ENCODE measurements at places on chromosomes 2 and 18.

- no peak for DNase-seq
Measured at GRCh38 chr2:67719351-67719750, 322.2 kb downstream of the ETAA1 start.

DNA sequence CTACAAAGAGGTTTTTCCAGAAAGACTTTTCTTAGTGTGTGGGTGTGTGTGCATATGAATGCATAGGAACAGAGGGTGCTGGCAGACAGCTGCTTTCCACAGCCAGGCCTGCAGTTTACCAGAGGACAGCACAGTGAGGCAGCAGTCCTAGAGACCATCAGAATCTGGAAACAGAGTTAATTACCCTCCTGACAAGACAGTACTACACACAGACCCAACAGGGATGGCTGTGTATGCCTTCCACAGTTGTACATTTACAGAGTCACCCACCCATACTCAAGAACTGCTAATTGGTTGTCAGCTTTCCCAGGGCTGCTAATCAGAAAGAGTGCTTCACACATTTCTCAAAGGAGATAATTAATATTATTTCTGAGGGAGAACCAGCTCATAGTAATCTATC, 104.7 kb downstream of the FEZ2 start:
- no peak for DNase-seq

DNA sequence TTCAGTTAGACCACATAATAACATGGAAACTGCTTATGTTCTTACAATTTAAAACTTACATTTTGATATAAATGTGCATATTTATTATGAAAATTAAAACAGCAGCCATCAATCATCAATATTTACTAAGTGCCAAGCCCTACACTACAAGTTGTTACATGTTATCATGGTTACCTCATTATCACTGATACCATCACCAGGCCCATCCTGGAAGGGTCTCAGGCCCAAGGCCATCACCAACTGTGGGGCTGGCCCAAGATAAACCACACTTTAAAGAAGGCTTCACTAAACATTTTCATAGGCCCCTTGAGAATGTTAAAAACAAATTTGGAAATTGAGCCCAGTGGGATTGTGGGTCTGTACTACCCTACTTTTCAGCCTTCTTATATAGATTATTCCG, 6.4 kb downstream of the ITSN2 start:
- DNase-seq = no peak

DNA sequence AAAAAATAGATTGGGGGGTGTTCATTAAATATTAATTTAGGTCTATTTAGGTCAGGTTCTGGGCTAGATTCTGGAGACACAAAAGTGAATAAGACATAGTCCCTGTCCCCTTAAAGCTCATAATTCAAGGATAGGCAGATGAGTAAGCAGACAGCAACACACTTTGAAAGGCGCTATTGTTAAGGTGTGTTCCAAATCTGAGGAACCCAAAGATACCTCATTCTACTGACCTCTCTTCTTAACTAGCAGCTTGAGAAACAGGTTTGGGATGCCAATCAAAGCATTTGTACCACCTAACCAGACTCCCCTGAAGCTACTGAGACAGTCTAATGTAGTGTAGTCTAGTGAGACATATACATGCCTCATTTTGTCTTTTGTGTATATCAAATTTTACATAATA, 34.8 kb downstream of the SEMA4F start:
- DNase-seq = no peak

GRCh38 chr2:37387148-37387835, 42.9 kb downstream of the QPCT start:
- no peak for DNase-seq

DNA sequence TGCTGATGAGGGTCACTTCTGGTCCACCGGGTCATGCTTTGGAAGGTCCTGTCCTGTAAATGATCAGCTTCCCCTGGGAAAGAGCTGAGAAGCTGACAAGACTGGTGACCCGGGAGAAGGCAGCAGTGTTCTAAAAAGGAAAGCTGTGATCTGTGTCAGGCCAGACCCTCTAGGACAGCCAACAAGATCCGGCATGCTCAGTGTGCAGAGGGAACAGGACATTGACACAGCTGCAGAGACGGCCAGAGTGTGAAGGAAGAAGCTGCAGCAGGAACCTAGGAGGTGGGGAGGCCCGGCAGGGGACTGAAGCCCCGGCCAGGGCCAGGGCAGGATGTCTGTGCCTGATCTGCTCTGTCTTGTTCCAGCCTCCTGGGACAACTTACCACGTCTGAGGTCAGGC, 372.7 kb upstream of the ID2 start:
- DNase-seq = no peak

DNA sequence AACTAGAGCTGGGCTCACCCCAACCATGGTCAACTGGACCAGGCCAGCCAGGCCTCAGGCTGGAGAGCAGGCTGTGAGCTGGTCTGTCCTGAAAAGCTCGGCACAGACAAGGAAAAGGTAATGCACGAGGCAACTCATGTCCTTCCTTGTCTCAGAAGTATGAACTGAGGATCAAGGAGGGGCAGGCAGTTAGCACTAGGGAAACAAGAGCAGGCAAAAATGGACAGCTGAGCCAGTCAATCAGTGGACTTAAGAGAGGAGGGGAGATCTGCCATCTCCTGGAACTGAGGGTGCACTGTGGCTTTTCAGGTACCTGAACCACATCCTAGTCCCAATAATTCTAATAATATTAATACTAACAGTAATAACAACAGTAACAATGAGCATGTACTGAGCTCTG, 20.6 kb upstream of the WIPF1 start:
- DNase-seq = no peak

DNA sequence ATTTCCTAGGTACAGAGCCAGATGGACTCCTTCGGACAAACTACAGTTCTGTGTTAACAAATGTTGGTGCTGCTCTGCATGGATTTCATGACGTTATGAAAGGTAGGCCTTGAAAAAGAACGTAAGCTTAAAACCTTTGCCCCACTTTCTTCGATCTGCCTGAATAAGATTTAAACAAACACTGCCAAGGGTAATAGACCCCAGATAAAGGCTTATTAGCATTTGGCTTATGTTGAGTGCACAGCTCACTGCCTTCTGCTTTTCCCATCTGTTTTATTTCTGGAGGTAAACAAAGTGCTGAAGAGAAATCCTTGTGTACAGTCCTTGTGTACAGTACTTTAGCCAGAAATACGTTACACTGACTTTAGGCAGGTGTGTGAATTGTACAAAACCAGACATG, 50.0 kb upstream of the STON1 start:
- DNase-seq = no peak

- no peak for DNase-seq
Measured at GRCh38 chr2:139296672-139297209, 516.6 kb upstream of the NXPH2 start.

- no peak for DNase-seq
Measured at GRCh38 chr2:188789951-188790350, 184.2 kb upstream of the COL3A1 start.

- DNase-seq = no peak
Measured at GRCh38 chr2:3902131-3902530, 198.8 kb downstream of the DCDC2C start.

GRCh38 chr2:182048088-182048487, 62.4 kb downstream of the PPP1R1C start:
- no peak for DNase-seq

DNA sequence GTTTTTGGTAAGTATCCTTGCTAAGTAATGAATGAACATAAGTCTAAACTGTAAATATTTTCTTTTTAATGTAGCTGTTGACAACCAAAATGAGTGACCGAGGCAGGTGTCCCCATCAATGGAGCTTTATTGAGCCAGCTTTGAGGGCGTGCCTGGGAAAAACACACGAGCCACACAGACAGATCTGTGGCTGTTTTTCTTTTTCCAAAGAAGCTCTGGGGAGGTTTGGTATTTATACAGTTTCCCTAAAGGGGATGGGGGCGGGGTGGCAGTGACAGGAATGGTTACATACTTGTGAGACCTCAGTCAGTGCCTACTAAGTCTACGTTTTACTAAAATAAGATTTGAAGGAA, 11.2 kb downstream of the DBI start:
- no peak for DNase-seq

GRCh38 chr2:152609154-152609553, 108.1 kb downstream of the PRPF40A start:
- no peak for DNase-seq

DNA sequence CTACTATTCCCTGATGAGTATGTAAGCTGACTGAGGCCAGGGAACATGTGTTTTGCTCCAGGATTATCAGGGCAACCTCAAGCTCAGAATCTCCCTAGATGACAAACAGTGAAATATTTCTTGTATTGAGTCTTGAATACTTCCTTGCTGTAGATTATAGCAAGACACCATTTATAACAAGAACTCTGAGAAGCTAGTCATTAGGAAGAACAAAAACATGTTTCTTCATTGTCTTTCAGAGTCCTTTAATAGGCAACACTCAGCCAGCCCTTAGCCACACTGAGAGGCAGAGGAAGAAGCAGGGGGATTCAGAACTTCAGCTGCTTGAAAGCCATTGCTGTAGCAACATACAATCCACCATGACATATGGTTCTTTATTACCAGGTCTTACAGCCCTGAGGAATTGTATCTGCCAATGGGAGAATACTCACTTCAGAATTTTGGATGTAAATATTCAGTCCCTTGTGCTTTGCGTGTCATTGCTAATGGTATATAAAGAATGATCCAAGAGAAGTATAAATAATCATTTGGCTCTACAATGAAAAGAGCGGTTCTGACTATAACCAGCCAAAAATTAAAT, 117.5 kb upstream of the NCKAP5 start:
- DNase-seq = no peak

DNA sequence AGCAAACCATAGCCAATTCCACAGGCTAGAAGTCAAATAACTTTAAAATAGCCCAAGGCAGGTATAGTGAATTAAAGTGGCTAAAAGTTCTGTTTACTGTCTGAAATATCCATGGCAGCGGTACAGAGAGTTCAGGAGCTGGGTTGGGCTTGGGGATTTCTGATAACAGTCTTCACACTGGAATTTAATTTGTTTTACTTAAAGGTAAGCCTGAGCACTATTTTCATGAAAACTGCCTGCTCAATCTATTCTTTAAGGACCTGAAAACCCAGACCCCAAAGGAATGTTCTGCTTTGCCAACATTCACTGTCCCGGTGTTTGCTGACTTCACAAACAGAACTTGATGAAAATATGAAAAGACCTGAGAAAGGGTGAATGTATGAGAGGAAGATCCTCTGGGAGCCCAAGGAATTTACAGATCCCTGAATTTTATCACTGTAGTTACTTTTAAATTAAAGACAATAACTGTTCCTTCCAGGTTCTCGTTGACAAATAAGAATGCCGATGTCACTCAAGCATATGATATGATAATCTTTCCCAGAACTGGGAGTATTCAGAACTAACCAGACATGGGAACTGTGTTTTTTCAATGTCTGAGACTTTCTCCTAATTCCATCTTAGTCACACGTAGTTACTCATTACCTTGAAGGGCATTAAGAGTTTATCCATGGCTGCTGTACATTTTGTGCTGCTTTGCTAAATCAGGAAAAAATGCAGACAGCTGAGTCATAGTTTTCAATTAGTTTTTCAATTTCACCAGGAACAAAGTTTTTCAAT, 28.3 kb upstream of the ITGB6 start:
- DNase-seq = no peak

DNA sequence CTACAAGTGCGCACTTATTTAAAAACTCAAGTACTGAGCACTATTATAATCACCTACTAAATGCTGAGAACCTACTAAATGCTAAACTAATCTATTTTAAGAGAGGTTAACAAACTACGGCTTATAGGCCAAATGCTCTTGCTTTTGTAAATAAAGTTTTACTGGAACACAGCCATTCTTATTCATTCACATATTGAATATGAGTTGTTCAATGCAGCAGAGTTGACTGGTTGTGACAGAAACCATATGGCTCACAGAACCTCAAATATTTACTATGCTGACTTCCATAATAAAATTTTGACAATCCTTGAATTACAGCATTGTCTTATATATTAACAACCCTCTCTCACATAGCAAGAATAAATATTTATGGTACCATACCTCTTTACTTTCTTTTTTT, 103.2 kb downstream of the ZNF521 start:
- no peak for DNase-seq

DNA sequence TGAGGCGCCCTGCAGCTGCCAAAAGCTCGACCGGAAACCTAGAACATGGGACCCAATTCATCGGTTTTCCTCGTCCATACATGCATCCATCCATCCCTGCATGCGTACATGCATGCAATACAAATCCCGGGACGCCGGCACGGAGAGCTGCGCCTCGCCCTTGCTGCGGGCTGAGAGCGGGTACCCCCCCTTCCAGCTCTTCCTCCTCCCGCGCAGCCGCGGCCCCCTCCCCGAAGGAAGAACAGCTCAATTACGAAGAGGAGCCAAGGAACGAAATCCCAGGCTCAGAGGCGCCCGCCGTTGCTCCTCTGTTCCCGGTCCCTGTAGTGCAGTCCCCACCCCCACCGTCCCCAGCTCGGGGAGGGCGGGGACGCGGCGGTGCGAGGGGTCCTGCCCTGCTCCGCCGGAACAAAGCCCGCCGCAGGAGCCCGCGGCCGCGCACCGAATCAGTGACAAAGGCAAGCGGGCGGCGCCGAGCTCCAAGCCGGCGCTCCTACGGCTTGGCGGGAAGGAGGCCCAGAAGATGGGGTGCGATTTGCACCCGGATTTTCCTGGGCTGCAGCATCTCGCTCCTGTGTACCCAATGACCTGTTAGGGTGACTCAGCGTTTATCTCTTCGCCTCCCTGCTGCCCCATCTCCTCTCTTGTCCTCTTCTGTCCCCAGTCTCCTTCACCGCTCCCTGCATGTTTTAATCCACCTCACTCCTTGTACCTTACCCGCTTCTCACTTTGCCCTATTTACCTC, 8.9 kb upstream of the POU3F3 start:
- DNase-seq = no peak

DNA sequence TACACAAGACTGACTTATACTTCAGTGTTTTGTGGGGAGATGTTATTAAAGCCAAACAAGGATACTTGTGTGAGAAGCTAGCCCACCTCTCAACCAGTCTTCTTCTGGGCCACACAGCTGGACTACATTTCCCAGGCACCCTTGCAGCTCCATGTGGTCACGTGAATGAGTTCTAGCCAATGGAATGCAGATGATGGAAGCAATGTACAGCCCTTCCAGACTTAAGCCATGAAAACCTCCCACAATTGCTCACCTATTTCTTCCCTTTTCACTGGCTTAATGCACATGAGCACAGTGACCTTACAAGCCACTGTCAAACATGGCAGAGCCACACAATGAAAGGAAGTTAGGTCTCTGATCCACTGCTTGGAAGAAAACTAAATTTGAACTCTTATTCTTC, 20.4 kb upstream of the FEZ2 start:
- DNase-seq = peak; percentile 74

- no peak for DNase-seq
Measured at GRCh38 chr2:48450256-48450655, 79.7 kb upstream of the STON1 start.

- no peak for DNase-seq
Measured at GRCh38 chr2:165011199-165011598, 55.9 kb upstream of the SLC38A11 start.

- no peak for DNase-seq
Measured at GRCh38 chr2:23270810-23271209, 114.2 kb upstream of the KLHL29 start.

GRCh38 chr2:50535256-50535655, 496.7 kb downstream of the NRXN1 start:
- DNase-seq = no peak
